ENCODE measurements at places on chromosomes 5 and 9. TPM values are rescaled to one million over a fixed set of nuclear protein-coding genes. Genes with fewer than 3 reads are reported as not detected.

The TAF11L11 gene
- not detected for total RNA-seq

The IL3 gene
- total RNA-seq = not detected

DNA sequence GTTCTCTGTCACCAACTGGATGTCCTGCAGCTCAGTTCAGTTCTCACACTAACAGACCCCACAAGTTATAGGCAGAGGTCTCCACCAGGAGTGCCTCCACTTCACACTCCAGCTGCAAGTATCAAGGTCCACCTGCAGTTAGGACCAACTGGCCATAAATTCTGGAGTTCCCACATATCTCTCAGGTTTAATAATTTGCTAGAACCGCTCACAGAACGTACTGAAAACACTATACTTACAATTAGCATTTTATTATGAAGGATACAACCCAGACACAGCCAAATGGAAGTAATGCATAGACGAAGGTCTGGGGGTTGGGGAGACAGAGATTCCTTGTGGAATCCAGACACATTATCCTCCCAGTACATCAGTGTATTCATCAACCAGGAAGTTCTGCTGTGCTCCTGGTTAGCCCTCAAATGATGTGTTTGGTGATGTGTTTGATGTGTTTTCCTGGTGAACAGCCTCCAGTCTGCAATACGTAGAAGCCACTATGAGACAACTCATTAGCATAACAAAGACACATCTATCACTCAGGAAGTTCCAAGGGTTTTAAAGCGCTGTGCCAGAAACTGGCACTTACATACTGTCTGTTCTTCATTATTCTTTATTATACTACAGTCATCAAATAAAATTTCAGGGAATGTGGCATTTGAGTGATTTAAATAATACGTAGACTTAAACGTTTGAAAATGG is 25.4 kb downstream of the OGN start:
- DNase-seq = no peak

- no peak for DNase-seq
Observed at GRCh38 chr9:68844157-68844556, 139.1 kb downstream of the PIP5K1B start.

DNA sequence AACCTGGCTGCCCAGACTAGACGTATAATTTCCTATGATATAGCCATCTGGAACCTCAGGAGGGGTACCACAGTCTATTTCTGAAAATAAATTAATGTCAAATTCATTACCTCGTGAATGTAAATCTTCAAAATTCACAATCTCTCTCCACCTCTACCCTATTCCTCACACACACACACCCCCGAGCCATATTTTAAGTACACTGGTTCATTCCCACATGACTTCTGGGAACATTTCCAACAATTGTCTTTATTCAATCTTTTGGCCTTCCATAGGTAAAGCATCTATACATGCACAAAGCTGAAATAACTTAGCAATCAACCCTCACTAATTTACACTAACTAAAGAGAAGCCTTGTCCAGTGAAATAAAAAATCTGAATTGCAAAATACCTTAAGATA is 32.7 kb downstream of the SUSD1 start:
- no peak for DNase-seq

- no peak for DNase-seq
Observed at GRCh38 chr9:97527626-97528528, 26.4 kb downstream of the TMOD1 start.

DNA sequence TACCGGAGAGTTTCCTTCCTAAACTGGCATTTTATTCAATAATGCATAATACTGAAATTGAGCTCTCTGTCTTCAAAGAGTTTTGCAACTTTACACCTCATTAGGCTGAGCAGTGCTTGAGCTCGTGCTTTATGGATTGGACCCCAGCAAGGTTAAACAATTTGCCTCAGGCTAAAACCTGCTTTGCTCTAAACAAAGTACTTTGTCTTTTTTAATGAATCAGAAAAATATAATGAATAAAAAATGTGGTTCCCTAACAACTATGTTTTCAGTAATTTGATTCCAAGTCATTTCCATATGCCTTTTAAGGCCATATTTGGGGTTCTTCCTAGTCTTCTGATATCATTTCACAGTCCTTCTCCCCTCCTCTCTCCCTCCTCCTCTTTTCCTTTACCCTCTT is 20.0 kb downstream of the ZNF366 start:
- DNase-seq = no peak

DNA sequence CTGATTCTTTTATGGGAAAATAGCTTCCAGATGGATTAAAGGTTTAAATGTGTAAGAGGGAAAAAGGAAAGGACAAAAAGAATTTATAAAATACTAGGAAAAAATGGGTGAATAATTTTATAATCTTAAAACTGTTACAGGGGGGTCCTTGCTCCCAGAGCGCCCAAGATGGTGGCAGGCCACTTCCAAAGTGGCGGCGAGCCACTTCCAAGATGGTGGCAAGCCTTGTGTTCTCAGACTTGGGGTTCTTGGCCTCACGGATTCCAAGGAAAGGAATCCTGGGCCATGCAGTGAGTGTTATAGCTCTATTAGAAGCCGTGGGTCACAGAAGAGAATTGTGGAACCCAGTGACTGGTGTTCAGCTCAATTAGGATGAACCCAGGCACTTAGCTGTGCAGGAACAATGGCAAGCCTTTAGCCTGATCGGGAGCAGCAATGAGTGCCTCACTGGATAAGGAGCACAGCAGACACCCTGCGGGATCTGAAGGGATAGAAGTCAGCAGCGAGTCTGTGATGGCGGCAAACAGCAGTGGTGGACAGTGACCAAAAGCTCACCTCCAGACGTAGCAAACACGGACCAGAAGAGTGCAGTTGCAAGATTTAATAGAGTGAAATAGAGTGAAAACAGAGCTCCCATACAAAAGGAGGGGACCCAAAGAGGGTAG is 83.2 kb upstream of the SNCAIP start:
- no peak for DNase-seq

GRCh38 chr5:54385994-54386393 is 69.5 kb upstream of the HSPB3 start:
- no peak for DNase-seq

DNA sequence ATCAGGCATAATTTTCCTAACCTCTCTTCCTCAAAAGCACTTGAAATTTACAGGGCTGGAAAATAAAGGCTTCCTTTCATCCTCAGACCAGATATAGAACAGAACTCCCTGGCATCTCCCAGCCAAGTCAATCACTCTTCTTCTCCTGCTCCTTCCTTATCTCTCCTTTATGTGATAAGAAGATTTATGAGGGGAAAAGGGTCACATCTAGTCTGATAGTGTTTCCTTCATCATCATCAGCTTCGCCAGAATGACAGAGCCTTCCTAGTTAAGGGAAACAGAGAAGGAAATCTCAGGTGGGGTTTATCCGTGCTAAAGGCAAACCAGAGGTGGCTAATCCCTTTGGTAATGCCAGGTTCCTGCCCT is 36.2 kb downstream of the LIX1 start:
- DNase-seq = no peak
